ENCODE measurements at places on chromosomes 1 and 21. TPM values are rescaled to one million over a fixed set of nuclear protein-coding genes. Genes with fewer than 3 reads are reported as not detected.

AMY1B gene
- not detected for total RNA-seq

- ATAC-seq, result peak; percentile 13
Measured at GRCh38 chr1:1426496-1427105, 5.5 kb upstream of the ANKRD65 start.

- no peak for ATAC-seq
Measured at GRCh38 chr1:9235560-9235959, 986 bp downstream of the H6PD start.

DNA sequence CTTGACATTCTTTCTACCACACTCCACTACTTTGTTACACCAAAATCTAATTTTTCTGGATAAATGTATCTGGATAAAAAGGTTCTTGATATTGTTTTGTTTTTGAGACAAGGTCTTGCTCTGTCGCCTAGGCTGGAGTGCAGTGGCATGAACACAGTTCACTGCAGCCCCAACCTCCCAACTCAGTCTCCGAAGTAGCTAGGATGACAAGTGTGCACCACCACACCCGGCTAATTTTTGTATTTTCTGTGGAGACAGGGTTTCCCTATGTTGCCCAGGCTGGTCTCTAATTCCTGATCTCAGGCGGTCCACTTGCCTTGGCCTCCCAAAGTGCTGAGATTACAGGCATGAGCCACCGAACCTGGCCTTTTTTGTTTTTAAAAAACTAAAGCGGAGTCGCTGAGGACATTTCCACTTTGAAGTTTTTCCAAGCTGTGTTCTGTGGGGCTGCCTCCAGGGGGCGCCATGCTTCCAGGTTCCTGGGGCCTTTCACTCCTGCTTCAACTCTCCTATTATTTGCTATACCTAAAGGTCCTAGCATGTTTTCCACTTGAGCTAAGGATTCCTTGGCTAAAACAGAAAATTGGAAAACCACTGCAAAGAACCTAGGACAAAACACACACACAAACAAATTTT lies 14.1 kb upstream of the NCMAP start:
- no peak for ATAC-seq

- ATAC-seq, result no peak
Measured at GRCh38 chr1:45507195-45507594, 7.1 kb downstream of the MMACHC start.

DNA sequence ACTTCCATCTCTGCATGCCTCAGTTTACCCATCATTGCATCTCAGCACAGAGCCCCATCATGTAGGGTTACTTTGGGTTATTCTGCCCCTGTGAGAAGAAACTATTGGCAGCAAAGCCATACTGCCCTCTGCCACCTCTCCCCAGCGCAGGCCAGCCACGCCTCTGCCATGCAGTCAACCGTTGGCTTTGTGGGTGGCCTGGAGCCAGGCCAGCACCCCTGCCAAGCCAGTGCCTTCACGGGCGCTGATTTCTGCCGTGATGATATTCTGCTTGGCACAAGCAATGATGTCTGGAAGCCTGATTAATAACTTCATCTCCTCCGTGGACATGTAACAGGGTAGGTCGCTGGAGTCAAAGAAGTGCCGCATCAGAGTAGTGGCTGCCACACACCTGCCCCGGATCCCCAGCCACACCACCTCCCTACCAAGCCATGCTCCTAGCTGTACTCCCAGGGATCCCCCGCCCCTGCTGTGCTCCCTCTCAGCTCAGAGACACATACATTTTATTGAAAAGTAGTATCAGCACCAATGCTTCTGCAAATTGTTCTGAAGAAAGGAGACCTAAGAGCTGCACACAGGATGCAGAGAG lies 15.0 kb upstream of the CEP85 start:
- ATAC-seq, result no peak
